T-helper 2 cell (primary cell): ENCODE measurements at places on chromosomes 16 and 17.
A peak's percentile ranks its signal among the peaks of the same experiment; 100 is the strongest.

GRCh38 chr16:79362300-79362970 lies 238.1 kb downstream of the MAF start:
- no peak for DNase-seq

- no peak for DNase-seq
These were observed 4.2 kb downstream of the C16orf90 start for GRCh38 chr16:3490911-3491629.

- DNase-seq = no peak
These were observed 411.8 kb upstream of the ASIC2 start for GRCh38 chr17:33704856-33705255.

GRCh38 chr16:76265434-76266045 lies 11.7 kb upstream of the CNTNAP4 start:
- DNase-seq = no peak

GRCh38 chr16:89345642-89346150 lies 128.2 kb downstream of the ZNF778 start:
- no peak for DNase-seq

DNA sequence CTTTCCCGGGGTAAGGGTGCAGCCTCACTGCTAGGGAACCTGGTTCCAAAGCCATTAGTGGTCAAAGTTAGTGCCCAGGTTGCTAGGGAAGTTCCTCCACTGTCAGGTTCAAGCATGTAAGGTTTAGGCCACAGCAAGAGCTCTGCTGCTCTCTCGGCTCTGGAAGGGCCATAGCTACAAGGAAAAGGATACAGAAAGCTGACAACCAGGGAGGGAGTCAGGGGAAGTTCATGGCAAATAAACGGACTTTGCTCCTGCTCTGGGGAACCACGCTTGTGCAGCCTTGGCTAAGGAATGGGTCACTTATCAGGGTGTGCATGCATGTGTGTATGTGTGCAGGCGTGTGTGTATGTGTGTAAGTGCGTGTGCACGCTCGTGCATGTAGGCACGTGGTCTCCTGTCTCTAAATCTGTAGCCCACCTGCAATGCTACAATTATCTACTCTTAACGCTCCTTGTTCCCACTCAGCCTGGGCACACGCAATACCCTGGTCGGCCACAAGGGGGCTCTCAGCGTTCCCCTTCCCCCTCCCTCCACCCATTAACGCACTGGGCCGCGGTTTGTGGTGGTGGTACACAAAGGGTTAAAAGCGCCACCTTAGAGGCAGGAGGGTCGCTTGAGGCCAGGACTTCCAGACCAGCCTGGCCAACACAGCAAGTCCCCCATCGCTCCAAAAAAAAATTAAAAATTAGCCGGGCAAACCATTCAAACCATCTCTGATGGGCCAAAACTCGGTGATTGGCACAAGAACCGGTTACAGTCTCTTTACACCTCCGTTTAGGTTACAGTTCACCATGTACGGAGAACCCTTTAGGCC lies 48.4 kb upstream of the KDM8 start:
- peak; percentile 64 for DNase-seq

DNA sequence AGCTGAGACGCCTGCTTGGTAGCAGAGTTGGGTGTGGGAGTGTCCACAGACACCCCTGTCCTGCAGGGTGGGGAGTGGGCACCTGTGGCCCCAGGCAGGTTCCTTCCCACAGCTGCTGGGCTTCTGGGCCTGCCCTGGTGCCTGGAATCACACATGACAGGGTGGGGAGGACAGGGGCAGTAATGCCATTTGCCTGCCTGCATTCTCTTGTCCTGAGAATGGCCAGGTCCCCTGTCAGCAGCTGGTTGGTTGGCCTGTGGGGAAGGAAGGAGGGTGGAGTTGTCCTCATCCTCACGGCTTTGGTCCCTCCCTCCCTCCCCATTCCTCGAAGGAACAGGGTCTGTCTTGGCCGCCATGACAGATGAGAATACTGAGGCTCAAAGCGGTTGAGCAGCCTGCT lies 5.2 kb downstream of the PRSS53 start:
- DNase-seq = no peak
